ENCODE measurements at places on chromosomes 1 and 21. TPM values are rescaled to one million over a fixed set of nuclear protein-coding genes. Genes with fewer than 3 reads are reported as not detected.

DNA sequence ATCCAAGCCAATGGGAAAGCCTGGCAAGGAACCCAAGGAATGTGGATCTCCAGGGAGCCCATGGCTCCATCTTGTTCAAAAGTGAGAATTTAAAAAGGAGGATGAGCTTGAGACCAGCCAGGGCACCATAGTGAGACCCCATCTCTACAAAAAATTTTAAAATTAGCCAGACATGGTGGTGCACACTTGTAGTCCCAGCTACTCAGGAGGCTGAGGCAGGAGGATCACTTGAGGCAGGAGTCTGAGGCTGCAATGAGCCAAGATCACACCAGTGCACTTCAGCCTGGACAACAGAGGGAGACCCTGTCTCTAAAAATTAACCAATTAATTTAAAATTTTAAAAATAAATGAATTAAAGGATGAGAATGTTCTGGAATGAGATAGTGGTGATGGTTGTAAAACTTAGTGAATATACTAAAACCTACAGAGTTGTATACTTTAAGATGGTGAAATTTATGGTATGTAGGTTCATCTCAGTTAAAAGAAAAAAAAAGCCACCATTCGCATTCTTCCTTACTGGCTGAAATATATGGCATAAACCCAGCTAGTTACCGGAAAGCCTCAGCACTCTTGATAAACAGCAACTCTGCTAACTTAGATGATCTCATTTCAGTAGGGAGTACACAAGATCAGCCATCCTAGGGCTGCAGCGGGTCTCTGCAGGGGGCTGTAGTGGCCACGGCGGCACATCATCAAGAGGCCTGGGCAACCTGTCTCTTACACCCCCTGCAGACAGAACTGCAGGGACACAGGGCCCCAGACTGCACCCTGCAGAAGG lies 48.3 kb upstream of the H6PD start:
- DNase-seq = no peak

GRCh38 chr1:160325252-160325651 lies 17.8 kb downstream of the COPA start:
- no peak for DNase-seq

DNA sequence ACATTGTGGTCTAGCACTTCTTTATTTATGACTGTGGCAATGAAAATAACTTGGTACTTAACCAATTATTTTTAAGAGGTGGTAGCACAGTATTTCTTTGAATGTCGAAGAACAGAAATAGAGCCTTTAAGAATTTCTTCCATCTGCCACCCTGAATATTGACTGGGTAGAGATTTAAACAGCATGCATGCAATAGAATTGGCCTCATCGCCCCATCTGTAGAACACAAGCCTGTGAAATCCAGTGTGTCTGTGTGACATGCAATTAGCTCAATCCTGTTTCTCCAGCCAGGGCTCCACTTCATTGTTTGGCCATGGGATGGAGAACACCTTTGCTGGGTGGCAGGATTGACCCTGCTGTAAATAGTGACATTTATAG lies 17.1 kb upstream of the KLHDC8A start:
- DNase-seq = no peak

- DNase-seq = no peak
Observed at GRCh38 chr1:110515891-110516290, 3.1 kb downstream of the KCNA10 start.

DNA sequence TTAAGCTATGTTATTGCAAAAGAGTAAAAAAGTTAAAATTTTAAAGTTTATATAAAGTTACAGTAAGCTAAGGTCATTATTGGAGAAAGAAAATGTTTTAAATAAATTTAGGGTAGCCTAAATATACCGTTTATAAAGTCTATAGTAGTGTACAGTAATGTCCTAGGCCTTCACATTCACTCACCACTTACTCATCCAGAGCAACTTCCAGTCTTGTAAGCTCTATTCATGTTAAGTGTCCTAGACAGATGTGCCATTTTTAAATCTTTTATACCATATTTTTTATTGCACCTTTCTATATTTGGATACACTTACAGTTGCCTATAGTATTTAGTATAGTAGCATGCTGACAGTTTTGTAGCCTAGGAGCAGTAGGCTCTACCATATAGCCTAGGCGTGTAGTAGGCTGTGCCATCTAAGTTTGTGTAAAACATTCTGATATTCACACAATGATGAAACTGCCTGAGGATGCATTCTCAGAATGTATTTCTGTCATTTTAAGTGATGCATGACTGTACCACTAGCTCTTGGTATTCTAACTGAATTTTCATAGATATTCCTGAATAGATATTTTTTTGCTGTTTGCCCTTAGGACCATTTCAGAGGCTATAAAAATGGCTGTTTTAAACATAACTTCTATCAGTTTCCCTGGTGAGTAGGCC lies 26.8 kb downstream of the PPP2R5A start:
- DNase-seq = no peak

The NFASC gene
- 11.6 TPM for total RNA-seq

Measured in left ventricle myocardium superior (tissue), 1 donor.